ENCODE measurements at places on chromosomes 1 and 21.

DNA sequence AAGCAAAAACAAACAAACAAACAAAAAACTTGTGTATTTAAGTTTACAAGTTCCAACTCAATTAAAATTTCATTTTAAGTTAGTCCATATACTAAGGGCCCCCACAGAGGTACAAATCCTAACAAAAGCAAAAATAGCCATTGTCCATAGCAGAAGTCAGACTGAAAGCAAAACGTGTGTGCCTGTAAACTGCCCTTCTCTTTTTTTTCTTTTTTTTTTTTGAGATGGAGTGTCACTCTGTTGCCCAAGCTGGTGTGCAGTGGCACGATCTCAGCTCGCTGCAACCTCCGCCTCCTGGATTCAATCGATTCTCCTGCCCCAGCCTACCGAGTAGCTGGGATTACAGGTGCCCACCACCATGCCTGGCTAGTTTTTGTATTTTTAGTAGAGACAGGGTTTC is 11.6 kb upstream of the IFNGR2 start:
- DNase-seq, result no peak

DNA sequence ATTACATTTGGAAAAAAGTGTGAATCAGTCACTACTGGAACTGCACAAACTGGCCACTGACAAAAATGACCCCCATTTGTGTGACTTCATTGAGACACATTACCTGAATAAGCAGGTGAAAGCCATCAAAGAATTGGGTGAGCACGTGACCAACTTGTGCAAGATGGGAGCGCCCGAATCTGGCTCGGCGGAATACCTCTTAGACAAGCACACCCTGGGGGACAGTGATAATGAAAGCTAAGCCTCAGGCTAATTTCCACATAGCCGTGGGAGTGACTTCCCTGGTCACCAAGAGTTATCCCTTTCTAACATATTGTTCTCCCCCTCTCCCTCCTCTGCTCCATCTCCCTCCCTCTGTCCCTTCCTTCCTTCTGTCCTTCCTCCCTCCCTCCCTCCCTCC is 47.7 kb upstream of the RHOU start:
- no peak for DNase-seq

DNA sequence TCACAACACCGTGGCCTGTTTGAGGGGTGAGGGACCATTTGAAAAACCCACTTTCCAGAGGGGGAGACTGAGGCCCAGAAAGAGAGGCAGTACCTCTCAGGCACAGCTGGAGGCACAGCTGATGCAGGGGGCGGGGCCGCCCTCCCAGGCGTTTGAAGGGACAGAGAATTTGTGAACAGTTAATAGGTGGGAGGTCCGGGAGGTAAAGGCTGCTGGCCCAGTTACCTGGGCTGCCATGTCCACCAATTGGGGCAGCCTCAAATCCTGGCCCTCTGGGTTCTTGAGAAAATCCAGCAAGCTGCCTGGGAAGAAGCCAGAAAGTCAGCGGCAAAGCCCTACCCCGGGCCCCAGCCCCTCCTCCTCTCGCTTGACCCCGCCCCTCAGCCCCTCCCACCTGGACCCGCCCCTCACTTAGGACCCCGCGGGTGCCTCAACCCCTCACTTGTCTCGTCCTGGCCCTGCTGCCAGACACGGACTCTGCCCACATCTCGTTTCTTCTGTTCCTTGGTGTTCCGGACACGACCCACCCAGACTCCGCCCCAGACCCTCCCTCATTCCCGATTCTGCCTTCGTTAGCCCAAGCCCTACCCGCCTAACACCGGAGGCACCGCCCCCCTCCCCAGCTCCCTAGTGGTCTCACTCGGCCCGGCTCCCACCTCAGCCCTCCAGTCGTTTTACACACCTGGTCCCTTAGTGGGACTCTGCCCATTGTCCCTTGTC is 10.8 kb upstream of the AHDC1 start:
- no peak for DNase-seq

DNA sequence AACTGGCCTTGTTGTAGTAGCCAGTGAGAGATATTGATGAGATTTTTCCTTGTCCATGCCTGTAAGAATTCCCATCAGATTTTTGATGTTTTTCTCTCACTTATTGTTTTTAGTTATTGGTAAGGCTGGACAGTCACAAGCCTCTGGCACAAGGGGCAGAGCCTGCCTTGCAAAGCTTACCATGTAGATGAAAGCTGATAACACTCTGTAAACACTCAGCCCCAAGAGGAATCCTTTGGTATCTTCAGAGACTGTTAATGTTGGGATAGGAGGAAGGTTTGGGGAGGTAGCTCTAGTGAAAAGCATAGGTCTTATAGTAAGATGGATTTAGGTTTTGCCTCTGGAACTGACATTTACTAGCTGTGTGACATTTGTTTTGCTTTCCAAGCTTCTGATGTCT is 37.7 kb downstream of the MARK1 start:
- no peak for DNase-seq

DNA sequence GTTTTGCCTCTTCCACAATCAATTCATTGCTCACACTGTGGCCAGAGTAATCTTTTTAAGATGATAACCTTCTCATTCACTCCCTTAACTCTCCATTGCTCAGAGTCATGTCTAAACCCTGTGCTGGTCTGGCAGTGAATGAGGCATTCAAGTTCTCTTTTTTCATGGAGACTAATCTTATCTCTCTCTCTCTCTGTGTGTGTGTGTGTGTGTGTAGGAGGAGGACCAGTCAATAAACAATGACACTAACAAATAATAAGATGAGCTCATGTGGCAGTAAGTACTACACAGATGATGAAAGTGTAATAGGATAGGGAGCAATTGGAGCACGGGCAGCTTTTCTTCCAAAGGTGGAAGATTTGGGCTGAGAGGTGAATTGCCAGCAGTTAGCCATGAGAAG is 122.0 kb upstream of the B3GALT2 start:
- DNase-seq, result no peak

GRCh38 chr1:15355968-15356625 is 53.6 kb upstream of the EFHD2 start:
- peak; percentile 38 for DNase-seq

DNA sequence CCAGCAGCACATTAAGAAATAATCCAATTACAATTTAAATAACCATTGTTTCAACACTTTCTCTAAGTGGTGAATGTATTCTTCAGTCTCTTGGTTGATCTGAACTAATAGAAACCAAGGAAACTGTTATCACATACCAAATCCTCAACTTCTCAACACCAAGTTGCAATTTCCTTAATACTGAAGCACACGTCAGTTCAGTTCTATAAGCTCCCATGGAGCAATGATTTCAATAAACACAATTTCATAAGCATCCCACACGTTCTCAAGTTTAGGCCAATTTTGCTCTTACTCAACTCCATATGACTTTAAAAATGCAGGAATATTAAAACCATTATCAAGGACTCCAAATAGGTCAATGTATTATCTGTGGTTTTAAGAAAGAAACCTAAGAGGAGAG is 5.8 kb upstream of the ERG start:
- DNase-seq, result no peak

DNA sequence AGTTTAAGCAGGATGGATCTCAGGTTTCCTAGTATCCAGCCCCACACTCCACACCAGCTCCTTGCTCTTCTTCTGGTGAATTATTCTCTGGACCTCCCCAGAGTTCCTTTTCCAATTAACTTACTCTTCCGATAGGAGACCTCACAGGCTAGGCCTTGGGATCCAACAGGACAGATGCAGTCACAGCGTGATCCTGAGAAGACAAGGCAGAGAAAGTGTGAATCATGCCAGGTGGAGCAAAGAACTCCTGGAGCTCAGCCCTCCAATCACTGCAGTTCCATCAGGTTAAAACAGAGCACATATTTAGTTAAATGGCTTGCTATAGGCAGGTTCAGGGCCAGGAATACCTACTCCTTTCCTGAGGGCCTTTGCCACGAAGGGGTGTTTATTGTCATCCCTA is 34.1 kb downstream of the C8B start:
- no peak for DNase-seq

- no peak for DNase-seq
Measured at GRCh38 chr1:227797144-227797543, 18.3 kb upstream of the PRSS38 start.

DNA sequence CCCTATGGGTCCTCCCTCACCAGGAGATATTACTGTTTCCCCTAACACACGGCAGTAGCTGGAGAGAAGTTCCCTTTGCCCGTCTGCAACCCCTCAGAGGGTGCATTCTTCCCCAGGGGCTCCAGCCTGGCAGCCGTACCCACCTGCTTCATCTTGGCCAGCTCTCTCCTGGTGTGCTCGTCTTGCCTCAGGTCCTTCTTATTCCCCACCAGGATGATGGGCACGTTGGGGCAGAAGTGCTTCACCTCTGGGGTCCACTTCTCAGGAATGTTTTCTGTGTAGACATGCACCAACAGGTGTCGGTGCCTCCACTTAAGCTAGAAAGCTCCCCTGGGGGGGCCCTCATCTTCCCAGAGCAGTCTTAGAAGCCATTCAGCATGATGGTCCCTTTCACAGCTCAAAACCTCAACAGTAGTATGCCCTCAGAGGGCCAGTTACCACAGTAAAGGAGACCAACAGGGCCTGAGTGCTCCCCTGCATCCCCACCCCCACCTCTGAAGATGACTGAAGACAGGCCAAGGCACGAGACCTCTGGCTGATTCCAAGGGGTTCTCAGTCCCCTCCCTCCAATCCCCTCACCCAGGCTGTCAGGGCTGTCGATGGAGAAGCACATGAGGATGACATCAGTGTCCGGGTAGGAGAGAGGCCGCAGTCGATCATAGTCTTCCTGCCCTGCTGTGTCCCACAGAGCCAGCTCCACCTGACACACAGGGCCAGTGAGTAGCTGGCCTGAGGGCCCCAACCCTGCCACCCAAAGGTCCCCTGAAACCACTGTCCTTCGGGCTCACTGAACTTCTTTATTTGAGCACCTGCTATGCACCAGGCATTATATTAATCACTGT is 4.3 kb downstream of the RHOC start:
- no peak for DNase-seq

GRCh38 chr1:183243161-183244050 is 57.3 kb downstream of the LAMC2 start:
- no peak for DNase-seq

DNA sequence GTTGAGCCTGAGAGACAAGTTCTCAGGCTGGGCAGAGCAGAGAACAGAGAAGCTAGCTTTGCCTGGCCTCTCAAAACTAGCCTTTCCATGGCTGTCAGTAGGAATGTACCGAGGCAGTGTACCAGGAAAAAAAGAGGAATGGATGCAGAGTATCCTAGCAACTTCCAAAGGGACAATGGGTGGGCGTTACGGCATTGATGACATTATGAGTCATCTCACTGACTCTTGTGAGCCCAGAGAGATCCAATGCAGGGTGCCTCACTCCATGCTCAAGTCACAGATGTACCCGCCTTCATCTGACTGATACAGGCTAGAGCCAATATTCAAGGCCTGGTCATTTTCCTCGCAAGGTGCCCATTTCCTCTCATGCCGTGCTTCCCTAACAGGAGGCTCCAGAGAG is 51.4 kb upstream of the C8B start:
- no peak for DNase-seq

DNA sequence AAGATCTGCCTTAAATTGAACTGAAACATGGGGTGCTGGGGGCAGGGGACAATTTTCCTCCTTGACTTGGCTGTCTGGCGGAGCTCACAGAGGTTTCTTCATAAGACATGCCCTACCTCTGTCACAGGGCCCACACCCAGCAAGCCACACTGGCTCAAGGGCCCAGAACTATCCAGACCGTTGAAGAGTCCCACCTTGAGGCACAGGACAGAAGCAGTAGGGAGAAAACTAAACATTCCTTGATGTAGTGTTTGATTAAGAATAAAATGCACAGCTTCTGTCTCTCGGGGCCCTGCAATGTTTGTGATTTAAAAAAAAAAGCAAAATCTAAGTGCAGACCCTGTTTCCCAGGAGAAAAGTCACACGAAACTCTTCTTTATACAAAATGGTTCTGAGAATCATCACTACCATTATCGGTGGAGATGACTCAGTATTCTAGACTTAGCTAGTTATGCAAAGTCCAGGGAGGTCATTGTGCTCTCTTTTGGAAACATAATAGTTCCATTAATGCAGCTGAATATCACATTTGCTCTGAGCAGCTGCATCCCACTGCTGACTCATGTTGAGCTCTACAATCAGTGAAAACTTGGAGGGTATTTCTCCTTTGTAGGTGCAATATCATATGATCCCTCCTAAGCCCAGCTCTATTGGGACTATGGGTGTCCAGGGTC is 53.6 kb upstream of the DIRAS3 start:
- no peak for DNase-seq

- DNase-seq, result no peak
Measured at GRCh38 chr1:27154469-27154990, 395 bp downstream of the SLC9A1 start.

GRCh38 chr21:46099476-46099875 is 1.6 kb downstream of the COL6A2 start:
- DNase-seq, result no peak

- DNase-seq, result peak; percentile 37
Measured at GRCh38 chr1:28313702-28314546, 14.9 kb upstream of the MED18 start.

- DNase-seq, result peak; percentile 53
Measured at GRCh38 chr1:223233410-223234169, 90.5 kb upstream of the TLR5 start.

GRCh38 chr1:96220651-96221050 is 500.9 kb upstream of the PTBP2 start:
- DNase-seq, result no peak

GRCh38 chr1:119727991-119728390 is 16.3 kb downstream of the PHGDH start:
- DNase-seq, result no peak

DNA sequence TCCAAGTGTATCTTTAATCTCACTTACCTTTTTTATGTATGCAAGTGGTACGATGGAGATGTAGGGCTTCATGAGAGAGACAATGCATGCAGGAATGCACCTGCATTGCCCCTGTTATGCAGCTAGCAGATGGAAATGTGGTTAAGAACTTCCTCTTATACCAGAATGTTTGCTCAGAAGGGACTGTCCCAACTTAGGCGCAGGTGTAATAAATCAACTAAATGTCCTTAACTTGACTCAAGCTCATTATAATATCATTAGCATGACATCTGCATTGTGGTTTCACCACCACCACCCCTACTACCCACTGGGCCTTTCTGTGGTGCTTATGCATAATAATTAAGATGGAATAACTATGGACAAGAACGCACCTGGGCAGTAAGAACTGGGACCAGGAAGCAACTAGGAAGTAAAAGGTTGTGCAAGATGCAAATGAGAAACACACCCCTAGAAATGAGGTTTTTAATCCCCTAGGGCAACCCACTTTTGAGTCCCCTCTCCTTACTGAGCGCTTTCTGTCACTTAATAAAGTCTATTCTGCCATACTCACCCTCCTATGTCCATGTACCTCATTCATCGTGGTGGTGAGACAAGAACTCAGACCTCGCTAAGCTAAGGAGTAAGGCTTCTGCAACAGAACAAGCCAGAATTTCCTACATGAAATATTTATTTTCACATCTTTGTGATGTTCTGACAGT is 1103.3 kb upstream of the B3GALT2 start:
- DNase-seq, result no peak

DNA sequence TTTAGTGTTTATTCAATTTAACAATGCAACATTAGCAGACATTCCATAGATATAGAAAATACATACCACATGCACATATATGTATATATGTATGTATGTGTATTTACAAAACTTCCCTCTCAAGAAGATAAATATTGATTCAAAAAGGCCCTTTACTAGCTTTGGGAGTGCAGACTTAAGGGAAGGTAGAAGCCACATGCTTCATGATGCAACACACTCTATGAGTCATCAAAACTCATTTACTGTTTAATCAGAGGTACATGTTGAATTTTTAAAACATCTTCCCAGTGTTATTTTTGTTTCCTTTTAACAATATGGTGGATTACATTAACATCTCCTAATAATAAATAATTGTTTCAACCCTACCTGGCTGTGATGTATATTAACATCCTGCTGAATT is 61.4 kb upstream of the KIRREL1 start:
- DNase-seq, result peak; percentile 7

GRCh38 chr1:213984387-213985208 is 3.2 kb upstream of the PROX1 start:
- no peak for DNase-seq
